ENCODE measurements at places on chromosomes 7 and 10.

DNA sequence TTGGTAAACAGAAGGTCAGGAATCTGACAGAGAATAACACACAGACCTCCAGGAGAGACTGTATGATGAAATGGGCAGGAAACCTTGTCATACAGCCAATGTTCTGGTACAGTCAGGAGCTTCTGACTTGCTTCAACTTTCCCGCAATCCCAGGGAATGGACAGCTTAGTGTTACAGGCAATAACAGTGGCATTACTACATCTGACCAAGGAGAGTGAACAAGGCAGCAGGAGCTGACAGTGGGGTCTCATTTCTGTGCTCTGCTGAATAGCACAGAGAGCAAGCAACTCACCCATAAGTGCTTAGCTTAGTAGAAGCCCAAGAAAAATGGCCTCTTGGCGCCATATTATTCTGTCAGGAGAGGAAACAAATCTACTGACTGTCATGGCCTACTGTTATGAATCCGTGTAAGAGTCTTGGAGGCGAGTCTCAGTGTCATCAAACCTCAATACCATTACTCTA lies 186.2 kb upstream of the MTPN start:
- H3K4me1 ChIP-seq, result no peaks in the 10 kb centered on the region
- no peak overlapping the region for H3K4me3 ChIP-seq
- H3K36me3 ChIP-seq, result peaks cover 4% of the 10 kb centered on the region
- H3K27ac ChIP-seq, result no peak overlapping the region
- DNase-seq, result no peak
- no peaks in the 10 kb centered on the region for H3K27me3 ChIP-seq

DNA sequence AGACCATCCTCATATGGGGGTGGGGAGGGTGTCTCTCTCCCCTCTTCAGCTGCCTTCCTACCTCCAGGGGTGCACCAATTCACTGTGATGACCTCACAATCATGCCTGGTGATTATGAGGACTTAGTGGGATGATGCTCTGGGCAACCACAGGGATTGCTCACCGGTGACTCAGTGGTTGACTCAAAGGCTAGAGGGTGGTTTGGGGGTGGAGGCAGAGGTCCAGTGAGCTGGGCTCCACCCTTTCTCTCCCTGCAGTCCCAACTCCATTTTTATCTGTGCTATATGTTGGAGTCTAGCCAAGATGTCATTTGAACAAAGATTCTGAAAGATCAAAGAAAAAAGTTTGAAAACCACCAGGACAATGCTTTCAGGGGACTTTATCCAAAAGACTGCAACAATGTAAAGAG lies 286.9 kb downstream of the KCNMA1 start:
- H3K4me1 ChIP-seq, result no peaks in the 10 kb centered on the region
- H3K4me3 ChIP-seq, result no peak overlapping the region
- no peak for DNase-seq
- no peaks in the 10 kb centered on the region for H3K36me3 ChIP-seq
- H3K27ac ChIP-seq, result no peak overlapping the region

DNA sequence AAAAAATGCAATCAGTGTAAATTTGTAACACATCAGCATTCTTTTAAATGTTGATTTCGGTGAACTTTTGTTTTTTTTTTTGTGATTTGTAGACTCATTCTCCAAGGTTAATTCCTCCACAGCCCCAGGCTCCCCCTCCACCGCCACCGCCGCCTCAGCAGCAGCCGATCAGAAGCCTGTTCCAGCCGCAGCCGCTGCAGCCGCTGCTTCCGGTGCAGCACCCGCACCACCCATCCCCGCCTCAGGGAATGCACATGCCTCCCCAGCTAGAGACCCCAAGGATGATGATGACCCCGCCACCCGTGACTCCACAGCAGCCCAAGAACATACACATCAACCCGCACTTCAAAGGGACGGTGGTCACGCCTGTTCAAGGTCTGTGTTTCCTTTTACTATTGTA lies 66.6 kb downstream of the RBM33 start:
- H3K27ac ChIP-seq, result no peak overlapping the region
- no peak overlapping the region for H3K4me3 ChIP-seq
- no peak for DNase-seq
- H3K36me3 ChIP-seq, result peaks cover 5% of the 10 kb centered on the region

GRCh38 chr10:58957517-58957916 lies 218.9 kb upstream of the PHYHIPL start:
- no peaks in the 10 kb centered on the region for H3K27me3 ChIP-seq
- H3K4me1 ChIP-seq, result no peaks in the 10 kb centered on the region
- no peak overlapping the region for H3K27ac ChIP-seq
- no peaks in the 10 kb centered on the region for H3K36me3 ChIP-seq

Data from natural killer cell treated with Interleukin-12 subunit alpha and Interleukin-12 subunit beta and Interleukin-15 and Interleukin-18, amount 100 ng/mL, for 72 hours (primary cell).